ENCODE measurements at places on chromosomes 4 and X. TPM values are rescaled to one million over a fixed set of nuclear protein-coding genes. Genes with fewer than 3 reads are reported as not detected.

The KLHL13 gene
- 11.4 TPM for total RNA-seq

GRCh38 chr4:52925531-52925968, 63.4 kb downstream of the RASL11B start:
- no peaks in the 10 kb centered on the region for H3K4me1 ChIP-seq
- H3K27me3 ChIP-seq = no peaks in the 10 kb centered on the region
- H3K36me3 ChIP-seq = no peaks in the 10 kb centered on the region
- DNase-seq = no peak
- no peak overlapping the region for H3K4me3 ChIP-seq
- no peak overlapping the region for H3K27ac ChIP-seq

GRCh38 chrX:103747163-103747562, 29.5 kb upstream of the PLP1 start:
- no peak for DNase-seq
- H3K27me3 ChIP-seq = no peaks in the 10 kb centered on the region
- no peak overlapping the region for H3K27ac ChIP-seq
- H3K4me1 ChIP-seq = no peaks in the 10 kb centered on the region
- no peak overlapping the region for H3K4me3 ChIP-seq

- H3K4me1 ChIP-seq = peaks cover 28% of the 10 kb centered on the region
- H3K27me3 ChIP-seq = no peaks in the 10 kb centered on the region
- H3K36me3 ChIP-seq = no peaks in the 10 kb centered on the region
- H3K27ac ChIP-seq = no peak overlapping the region
- no peak overlapping the region for H3K4me3 ChIP-seq
- no peak for DNase-seq
These were observed 242.0 kb downstream of the BCOR start for GRCh38 chrX:39855748-39856129.

All from left ventricle myocardium inferior (tissue), 1 donor.